Ureter (tissue), 1 donor: ENCODE measurements at places on chromosomes 7 and 10. TPM values are rescaled to one million over a fixed set of nuclear protein-coding genes. Genes with fewer than 3 reads are reported as not detected.

Gene OR9A2
- not detected for total RNA-seq

Gene OPN4
- total RNA-seq, result not detected

Gene RHOBTB1
- total RNA-seq, result 10.9 TPM

Gene NUDT5
- 44.9 TPM for total RNA-seq

Gene FKBP6
- not detected for total RNA-seq

Gene MET
- 54.1 TPM for total RNA-seq
